ENCODE measurements at places on chromosomes 1 and 21.

- DNase-seq, result peak; percentile 49
These were observed 165.8 kb upstream of the EDN2 start for GRCh38 chr1:41650028-41650880.

GRCh38 chr1:215055281-215055935 lies 27.1 kb upstream of the KCNK2 start:
- DNase-seq, result no peak

DNA sequence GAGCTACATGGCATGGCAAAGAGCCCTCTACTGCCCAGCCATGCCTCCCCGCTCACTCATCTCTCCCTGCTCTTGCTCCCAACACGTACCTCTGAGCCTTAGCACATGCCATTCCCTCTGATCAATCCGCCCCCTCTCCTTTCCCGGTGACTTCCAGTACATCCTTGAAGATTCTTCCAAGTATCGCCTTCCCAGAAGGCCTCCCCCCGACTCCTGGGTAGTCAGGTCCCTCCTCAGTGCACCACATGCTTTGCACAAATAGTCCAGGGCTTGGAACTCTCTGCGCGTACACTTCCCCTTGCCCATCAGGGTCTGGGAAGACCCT lies 77.0 kb upstream of the IFFO2 start:
- DNase-seq, result no peak

GRCh38 chr21:37165586-37165985 lies 92.5 kb downstream of the TTC3 start:
- no peak for DNase-seq

GRCh38 chr1:34213956-34214355 lies 37.2 kb downstream of the C1orf94 start:
- DNase-seq, result no peak

- DNase-seq, result no peak
These were observed 301.4 kb upstream of the ADAMTS5 start for GRCh38 chr21:27268290-27268689.

Measured in stimulated activated CD4-positive, alpha-beta T cell treated with anti-CD3 and anti-CD28 coated beads, Interleukin-4, amount 100 ng/mL, for 1 hour (primary cell).